Activated CD4-positive, alpha-beta T cell treated with anti-CD3 and anti-CD28 coated beads, Interleukin-2, Interleukin-4, amounts not matched to agents 100 ng/mL and 50 ng/mL, durations not matched to agents 16 hours and 8 hours (primary cell): ENCODE measurements at places on chromosomes 1 and 21.

- DNase-seq, result no peak
These were observed 3.8 kb downstream of the MAP7D1 start for GRCh38 chr1:36159614-36160387.

- no peak for DNase-seq
These were observed 2.5 kb downstream of the PDZK1IP1 start for GRCh38 chr1:47187231-47187925.

DNA sequence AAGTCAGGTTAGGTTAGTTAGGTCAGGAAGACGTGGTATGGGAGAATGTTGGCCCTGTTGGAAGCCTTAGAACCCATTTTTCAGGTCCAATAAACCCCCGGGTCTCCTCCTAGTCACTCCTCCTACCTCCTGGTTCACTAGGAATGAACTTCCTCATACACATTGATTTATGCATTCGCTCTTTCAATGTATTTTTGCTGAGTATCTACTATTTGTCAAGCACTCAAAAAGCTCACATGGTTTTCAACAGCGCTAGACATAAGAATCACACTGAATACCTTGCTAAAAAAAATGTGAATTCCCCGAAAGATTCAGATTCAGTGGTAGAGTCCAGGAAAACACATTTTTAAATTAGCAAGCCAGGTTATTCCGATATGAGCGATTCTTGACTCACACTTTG is 85.8 kb upstream of the LRRN2 start:
- no peak for DNase-seq

DNA sequence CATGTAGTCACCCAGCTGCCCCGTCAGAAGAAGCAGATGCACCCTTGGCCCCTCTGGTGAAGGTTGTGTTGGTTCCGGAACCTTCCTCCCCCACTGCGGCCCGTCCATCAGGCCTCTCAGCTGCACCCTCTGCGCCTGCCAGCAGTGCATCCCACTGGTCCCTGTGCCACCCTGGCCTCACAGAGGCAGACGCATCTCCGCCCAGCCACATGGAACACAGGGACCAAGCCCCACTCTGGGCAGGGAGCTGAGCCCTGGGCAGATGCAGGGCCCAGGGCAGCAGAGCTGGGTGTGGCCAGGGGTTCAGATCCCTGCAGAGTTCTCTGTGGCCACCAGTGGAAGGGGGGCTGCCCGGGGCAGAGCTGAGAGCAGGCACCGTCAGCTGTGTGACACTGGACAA is 50.6 kb downstream of the SLC19A1 start:
- no peak for DNase-seq

GRCh38 chr1:205272536-205272935 is 44.8 kb downstream of the TMCC2 start:
- no peak for DNase-seq

- no peak for DNase-seq
These were observed 320.1 kb downstream of the TGFB2 start for GRCh38 chr1:218665221-218665620.

- no peak for DNase-seq
These were observed 6.8 kb downstream of the WRAP73 start for GRCh38 chr1:3642919-3643675.

- no peak for DNase-seq
These were observed 62.1 kb downstream of the CLIC6 start for GRCh38 chr21:34730756-34731445.

DNA sequence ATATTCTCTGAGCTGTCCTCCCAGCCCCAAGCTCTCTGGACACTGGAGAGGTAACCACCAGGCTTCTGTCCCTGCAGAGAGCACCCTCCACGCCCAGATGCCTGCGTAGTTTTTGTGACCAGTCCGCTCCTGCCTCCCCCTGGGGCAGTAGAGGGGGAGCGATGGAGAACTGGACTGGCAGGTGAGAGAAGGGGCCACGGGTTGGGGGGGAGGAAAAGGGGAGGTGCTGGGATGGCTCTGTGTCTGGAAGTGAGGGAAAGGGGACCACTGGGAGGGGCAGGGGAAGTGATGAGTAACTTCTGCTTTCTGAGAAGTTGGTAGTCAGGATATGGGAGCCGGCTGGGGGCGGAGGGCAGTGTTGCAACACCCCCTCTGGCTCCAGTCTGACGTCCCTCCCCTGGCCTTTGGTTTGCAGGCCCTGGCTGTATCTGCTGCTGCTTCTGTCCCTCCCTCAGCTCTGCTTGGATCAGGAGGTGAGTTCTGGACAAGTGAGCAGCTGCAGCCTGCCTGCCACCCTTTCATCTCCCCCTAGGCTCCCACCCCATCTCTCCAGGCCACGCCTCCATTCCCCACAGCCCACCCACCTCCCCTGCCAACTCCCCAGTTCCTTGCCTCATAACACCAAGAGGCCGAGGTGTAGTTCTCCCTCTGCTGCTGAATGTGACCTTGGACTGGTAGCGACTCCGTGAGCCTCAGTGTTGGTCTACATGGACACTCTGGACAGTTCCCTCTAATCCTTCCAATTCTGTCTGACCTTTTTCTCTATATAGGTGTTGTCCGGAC is 3.1 kb downstream of the ADAMTSL4 start:
- no peak for DNase-seq

DNA sequence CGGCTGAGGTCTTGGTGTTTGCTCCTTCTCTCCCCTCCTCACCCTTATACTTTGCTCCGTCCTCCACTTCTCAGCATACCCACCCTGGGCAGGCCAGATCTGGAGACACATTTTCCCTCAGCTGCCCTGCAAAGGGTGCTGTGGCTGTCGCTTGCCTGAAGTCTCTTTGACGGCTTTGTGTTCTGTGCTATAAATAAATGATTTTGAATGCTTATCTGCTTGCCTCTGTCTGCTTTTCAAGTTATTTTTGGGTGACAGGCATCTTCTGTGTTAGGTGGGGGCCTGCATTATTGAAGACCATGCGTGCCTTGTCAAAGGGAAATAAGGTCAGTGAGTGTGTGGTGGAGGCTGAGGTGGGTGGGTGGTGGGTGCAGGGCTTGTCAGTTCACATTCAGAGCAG is 66.9 kb upstream of the KCND3 start:
- DNase-seq, result no peak

DNA sequence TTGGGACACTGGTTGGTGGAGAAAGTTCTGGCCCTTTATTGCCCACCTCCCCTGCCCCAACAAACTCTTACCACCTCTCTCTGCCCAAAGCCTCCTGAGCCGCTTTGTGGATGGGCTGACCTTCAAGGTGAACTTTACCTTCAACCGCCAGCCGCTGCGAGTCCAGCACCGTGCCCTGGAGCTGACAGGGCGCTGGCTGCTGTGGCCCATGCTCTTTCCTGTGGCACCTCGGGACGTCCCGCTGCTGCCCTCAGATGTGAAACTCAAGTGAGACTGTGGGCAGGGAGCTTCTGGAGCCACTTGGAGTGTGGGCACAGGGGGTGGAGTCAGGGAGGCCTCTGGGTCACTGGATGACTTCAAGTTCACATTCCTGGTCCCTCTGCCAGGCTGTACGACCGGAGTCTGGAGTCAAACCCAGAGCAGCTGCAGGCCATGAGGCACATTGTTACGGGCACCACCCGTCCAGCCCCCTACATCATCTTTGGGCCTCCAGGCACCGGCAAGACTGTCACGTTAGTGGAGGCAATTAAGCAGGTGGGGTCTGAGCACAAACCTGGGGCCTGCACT is 12.5 kb downstream of the RHOC start:
- DNase-seq, result no peak

- peak; percentile 44 for DNase-seq
These were observed 68.8 kb upstream of the BMP8A start for GRCh38 chr1:39422614-39423013.

DNA sequence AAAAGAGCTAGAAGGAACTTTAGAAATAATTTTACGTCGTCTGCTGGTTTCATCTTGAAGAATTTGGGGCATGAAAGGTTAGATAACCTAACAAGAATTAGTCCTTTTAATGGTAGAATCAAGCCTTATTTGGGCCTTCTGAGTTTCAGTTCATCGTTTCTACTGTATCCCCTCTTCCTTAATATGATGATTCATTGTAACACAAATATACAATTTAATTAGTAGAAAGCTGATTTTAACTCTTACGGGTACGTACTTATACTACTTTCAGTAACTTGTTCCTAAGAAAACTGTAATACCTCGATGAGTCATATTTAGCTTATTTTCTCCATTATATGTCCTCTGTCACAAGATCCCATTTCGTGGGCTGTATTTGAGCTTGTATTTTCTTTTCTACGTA is 264.7 kb downstream of the RYR2 start:
- DNase-seq, result peak; percentile 2

DNA sequence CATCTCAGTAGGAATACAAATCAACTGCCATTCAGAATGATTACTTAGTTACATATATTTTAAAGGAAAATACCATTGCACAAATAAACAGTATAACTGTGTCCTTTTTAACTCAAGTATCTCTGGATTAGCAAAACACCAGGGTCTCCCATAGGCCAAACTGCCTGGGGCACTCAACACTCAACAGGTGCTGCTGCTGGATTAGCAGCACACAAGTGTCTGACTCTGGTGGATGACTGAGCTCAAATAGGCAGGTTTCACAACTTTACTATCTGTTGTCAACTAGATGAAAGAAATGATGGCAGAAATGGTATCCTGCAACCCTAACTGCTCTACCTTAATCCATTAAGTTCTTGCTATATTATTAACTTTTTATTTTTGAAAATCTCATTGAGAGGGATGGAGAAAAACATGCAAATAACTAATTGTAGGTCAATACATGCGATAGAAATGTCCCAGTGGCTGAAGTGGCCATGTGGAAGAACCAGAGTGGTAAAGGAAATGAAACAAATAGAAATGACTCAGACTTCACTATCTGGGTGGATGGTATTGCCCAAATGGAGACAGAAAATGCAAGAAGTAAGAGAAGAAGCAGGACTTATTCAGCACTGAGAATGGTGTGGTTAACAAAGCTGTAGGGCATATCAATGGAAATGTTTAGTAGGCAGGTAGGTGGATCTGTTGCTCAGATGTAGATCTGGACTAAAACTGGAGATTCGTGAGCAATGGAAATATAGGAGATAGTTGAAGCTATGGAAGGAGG is 90.8 kb upstream of the CCDC190 start:
- DNase-seq, result peak; percentile 14

GRCh38 chr1:73662526-73662925 is 535.5 kb downstream of the LRRIQ3 start:
- DNase-seq, result no peak

GRCh38 chr1:89697383-89697782 is 64.5 kb downstream of the LRRC8C start:
- DNase-seq, result no peak

GRCh38 chr1:147177611-147178380 is 5.5 kb upstream of the PRKAB2 start:
- DNase-seq, result no peak

DNA sequence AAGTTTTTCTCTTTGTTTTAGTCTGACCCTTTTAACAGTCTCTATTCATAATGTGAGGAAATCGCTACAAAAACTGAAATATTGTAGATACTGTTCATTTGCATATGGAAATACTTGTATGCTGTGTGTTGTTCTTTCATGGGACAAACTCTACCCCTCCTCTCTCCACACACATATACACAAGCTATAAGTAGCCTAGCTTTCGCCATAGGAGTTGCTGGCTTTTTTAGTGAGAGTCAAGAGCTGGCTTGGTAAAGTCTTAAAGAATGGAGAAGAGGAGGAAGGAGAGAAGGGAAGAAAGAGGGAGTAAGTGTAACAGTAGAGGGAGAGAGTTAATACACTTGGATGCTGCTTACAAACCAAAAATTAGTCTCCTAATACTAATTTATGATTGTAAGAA is 115.6 kb downstream of the RABGAP1L start:
- no peak for DNase-seq

- no peak for DNase-seq
These were observed 161.8 kb upstream of the CSF3R start for GRCh38 chr1:36644556-36644955.

- DNase-seq, result no peak
These were observed 6.1 kb downstream of the PCSK9 start for GRCh38 chr1:55045430-55045829.

GRCh38 chr1:208101661-208102431 is 142.3 kb downstream of the PLXNA2 start:
- no peak for DNase-seq

DNA sequence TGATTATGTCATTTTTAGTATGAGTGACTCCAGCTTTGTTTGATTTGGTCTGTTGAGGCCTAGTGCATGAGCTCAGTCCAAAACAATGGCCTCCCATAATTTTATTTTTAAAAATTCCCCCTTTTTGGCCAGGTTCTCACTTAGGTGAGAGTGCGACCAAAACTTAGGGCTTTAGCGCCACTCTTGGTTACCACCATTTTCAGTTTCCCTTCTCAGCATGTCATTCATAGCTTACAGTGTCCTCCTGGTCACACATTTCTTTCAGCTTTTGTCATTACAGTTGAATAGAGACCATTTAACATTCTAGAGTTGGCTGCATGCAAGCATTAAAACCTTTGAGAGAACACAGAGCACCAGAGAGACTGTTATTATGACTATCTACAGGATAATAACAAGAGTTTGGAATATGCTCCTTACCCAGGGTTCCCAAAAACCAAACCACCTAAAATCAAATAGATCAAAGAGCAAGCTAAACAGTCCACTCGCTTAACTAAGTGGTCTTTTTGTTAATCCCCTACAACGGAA is 85.4 kb downstream of the TLR5 start:
- no peak for DNase-seq

GRCh38 chr1:161726473-161727255 is 5.3 kb downstream of the FCRLB start:
- DNase-seq, result peak; percentile 55

- DNase-seq, result no peak
These were observed 2.1 kb downstream of the C1orf35 start for GRCh38 chr1:228100822-228101613.

DNA sequence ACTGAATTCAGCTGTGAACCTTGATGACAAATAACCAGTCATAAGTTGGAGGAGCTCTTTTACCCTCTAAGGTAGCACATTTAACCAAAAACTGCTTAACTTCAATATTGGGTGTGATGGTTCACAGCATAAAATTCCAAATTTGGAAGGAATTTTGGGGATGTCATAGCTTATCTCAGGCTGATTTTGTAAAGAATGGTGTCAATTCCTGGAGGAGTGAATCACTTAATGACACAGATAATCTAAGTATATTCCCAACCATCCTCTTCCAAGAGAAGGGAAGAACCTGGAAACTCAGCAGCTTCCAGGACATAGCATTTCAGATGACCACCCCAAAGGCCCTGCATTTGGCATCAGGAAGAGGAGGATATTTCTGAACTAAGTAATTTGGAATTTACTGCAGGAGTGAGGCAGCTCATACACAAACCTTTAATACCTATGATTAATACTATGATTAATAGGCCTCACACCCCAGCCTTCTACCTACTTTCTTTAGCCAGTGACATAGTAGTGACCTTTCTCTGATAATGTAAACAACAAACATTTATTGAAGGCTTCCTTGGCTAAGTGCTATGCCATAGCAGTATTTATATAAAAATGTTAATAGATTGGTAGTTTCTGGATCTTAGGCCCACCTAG is 14.5 kb downstream of the GLUL start:
- no peak for DNase-seq

GRCh38 chr1:110872745-110873720 is at the start of gene CD53:
TSS of gene CD53 (plus strand) at chr1:110873148. CDS start at chr1:110891409, 18,261 bp downstream.
- peak; percentile 62 for DNase-seq
